ENCODE measurements at places on chromosomes 4 and X.

DNA sequence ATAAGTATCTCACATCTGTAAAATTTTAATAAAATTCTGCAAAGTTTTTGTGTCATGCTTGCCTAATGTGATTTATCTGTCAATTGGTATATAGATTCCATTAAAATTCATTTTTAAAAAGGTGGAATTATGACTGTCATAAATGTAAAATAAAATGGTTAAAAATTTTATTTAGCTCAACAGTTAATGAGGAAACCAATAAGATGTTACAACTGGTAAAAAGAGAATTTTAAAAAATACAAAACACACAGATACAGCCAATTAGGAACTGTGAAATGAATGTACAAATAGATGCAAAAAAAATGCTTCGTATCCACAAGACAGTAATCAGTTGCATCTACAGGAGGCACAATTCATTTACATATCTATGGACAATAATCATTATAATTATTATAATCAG, 297.6 kb downstream of the IL1RAPL1 start:
- no peak for DNase-seq

GRCh38 chrX:20637351-20637750, 370.6 kb upstream of the RPS6KA3 start:
- DNase-seq, result no peak

GRCh38 chrX:136310411-136310810, 9.6 kb downstream of the ADGRG4 start:
- DNase-seq, result no peak

DNA sequence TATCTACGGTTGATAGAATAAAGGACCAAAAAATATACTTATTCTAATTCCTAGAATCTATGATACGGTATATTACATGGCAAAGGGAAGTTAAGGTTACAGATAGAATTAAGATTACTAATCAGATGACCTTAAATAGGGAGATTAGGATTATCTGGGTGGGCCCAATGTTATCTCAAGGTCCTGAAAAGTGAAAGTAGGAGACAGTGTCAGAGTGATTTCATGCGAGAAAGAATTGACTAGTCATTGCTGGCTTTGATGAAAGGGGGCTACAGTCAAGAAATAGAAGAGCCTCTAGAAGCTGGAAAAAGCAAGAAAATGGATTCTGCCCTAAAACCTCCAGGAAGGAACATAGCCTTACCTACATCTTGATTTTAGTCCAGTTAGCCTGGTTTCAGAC, 176.9 kb upstream of the PPP1R2C start:
- no peak for DNase-seq

DNA sequence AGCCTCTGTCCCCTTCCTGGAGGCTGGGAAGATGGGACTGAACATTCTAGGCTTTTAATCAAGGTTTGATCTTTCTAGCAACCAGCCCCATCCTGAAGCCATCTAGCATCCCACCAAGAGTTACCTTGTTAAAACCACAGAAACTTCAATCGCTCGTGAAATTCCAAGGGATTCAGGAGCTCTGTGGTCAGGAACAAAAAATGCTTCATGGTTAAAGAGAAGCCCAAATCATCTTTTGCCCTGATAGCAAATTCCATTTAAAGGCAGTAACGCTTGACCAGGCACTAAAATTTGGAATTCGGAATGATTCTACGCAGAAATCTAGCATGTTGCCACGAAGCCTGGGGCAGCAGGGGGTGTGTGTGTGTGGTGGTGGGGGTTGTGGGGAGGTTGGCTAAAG, 47.8 kb downstream of the CASP6 start:
- DNase-seq, result no peak

GRCh38 chr4:42482516-42483327, 85.4 kb downstream of the SHISA3 start:
- DNase-seq, result no peak

DNA sequence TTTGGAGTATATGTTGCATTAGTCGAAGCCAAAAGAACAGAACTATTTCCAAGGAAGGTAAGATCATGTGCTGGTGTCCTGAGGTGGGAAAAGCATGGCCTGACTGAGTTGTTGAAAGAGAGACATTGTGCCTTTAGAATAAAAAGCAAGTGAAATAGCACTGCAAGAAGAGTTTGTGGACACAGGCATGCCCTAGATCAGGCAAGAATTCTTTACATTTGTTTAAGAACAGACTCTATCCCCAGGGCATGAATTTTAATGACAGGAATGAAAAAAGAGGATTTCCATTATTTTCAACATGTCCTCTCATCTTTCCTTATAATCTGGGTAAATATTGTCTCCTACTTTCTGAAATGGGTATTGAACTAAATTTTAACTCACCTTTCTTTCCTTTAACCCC, 516.2 kb upstream of the GALNT7 start:
- no peak for DNase-seq

GRCh38 chr4:55386073-55386472, 9.7 kb upstream of the TMEM165 start:
- DNase-seq, result peak; percentile 32

GRCh38 chrX:38837389-38837788, 36.1 kb downstream of the MID1IP1 start:
- no peak for DNase-seq

DNA sequence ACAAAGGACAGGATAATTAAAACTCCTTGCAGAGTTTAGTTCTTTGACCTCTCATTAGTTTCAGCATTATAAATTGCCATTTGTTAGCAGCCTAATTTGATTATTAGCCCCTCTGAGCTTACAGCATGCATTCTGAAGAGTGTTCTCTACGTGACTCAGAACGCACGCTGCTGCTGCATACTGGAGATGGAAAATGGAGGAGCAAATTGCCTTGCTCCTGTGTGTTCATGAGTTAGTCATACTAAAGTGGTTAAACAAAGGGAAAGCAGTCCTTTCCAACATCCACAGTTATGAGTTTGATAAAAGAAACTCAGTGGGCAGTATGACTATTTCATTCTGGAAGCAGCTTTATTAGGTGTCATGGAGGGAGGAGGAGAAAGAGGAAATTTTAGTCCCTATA, 922.5 kb downstream of the RPA4 start:
- no peak for DNase-seq

DNA sequence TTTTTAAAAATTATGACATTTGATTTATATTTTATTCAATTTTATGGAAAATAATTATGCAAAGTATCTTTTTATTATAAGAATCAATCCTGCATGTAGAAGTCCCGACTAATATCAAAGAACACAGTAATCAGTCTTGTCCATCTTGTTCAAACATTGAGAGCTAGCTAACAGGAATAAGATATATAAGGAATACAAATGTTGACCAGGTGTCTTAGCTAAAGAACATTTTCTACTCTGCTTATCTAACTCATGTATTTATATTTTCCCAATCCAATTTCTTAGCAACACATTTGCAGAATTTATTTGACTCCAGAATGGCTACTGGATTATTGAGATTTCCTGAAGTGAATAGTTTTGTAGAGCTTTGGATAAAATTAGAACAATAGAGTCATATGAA, 61.5 kb upstream of the NR3C2 start:
- DNase-seq, result no peak

- no peak for DNase-seq
These were observed 327.1 kb upstream of the NWD2 start for GRCh38 chr4:36917413-36917812.

DNA sequence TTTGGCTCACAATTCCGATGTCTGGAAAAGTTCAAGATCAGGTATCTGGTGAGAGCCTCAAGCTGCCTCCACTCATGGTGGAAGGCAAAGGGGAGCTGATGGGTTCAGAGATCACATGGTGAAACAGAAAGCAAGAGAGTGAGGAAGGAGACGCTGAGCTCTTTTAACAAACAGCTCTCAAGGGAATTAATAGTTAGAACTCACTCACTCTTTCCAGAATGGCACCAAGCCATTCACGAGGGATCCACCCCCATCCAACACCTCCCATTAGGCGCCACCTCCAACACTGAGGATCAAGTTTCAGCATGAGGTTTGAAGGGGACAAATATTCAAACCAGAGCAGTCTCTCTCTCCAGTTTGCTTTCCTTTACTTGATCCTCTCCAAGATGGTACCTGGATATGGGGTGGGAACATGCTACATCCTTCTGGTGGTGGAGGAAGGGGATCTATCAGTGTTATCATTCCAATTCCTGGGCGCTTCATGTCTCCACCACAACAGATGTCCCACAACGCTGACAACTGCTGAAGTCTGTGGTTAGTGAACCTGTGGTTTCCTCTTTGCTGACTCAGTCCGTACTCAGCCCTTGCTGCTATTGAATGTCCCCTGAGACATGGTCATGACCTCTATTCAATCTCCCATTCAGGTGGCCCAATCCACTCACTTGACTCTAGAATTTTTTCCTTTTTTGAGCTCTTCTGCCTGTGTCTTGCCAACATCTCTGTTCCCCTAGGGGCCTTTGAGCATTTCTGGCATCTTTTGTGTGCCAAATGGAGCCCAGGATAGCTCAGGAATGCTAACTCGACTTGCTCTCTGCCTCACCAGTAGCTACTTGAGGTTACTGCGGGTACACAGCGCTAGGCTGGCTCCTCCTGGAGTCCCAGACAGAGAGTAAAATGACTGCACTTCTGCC, 395.2 kb downstream of the MID1IP1 start:
- DNase-seq, result peak; percentile 76

- DNase-seq, result no peak
These were observed 485.5 kb downstream of the NAF1 start for GRCh38 chr4:162681212-162681611.

DNA sequence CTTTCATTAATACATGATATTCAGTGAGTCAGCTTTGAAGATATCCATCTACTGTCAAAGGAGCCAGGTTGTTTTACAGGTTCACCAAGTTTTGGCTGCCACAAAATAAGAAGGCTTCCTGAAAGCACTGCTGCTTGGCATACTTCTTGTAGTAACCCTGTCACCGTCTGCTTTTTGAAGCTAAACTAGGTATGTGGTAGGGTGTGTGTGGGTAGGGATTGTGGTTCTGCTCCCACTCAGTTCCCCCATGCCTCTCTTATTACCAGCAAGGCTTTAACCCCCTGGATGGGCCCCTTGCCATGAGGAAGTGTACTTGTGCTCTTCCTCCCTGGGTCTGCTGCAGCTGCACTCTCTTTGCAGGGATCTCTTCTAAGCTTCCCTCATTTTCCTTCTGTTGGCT, 191.2 kb downstream of the BANK1 start:
- DNase-seq, result no peak
